ENCODE measurements at places on chromosomes 7 and 10.

- DNase-seq: no peak
These were observed 831.1 kb upstream of the C7orf33 start for GRCh38 chr7:147759327-147759943.

- no peak for DNase-seq
These were observed 173.6 kb upstream of the IMMP2L start for GRCh38 chr7:111735661-111736551.

DNA sequence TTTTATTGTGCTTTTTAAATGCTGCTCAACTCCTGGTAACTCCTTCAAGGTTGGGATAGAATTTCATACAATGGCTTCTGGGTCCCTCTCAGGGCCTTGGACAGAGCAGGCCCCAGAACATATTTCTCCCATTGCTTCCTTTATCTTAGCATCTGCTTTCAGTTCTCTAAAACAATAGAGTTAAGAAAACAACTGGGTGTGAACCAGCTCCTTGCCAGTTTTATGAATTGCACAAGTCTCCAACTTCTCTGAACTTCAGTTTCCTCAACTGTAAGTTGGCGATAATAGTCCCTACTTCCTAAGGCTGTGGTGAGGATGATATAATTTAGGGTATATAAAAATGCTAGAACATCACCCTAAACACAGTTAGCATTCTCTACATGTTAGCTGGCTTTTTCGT lies 77.0 kb upstream of the INHBA start:
- no peak for DNase-seq

GRCh38 chr7:99499371-99499720 lies 735 bp downstream of the ZNF394 start:
- DNase-seq: no peak

DNA sequence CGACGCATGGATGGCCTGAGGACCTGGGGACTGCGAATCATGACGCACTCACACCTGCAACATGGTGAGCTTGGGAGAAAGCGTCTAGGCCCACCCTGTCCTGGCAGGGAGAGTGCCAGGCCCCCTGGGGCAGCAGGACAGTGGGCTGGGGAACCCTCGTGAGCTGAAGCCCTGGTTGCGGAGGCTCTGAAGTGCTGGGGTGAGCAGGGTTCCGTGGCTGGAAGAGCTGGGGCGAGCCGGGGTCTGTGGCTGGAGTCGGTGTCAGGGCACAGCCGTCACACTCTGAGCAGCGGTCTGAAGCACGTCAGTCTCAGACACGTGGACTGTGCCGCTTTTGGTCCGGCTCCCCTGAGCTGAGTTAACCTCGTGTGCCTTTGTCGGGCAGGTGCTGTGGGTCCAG lies 4.7 kb downstream of the SUN1 start:
- no peak for DNase-seq

- DNase-seq: no peak
These were observed 727 bp downstream of the ATRNL1 start for GRCh38 chr10:115093776-115094408.

DNA sequence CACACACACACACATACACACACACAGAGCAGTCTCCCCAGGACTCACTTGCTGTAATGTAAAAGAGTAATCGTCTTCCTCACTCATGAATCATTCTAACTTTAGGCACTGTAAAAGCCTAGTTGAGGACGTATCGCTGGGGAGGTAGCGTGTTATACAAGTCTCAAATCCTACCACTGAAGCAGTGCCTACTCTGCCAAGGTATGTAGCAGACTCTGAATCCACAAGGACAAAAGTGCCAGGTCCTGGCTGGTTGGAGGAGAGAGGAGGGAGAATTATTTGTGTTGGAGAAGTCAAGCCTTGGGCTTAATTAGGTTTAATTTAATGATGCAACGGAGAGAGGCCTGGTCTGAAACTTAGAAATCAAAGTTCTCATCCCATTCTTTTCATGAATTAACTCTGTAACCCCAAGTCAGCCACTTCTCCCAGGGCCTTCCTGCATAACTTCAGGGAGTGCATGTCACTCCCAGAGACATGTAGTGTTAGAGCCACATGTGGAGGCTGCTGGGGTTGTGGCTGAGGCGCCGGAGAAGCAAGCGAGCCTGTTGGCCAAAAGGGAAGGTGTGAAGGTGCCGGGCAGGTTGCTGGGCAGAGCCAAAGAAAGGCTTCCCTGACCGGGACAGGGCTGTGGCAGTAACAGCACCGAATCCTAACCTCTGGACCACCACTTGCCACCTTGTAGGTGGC lies 36.7 kb downstream of the NKX2-3 start:
- DNase-seq: no peak

DNA sequence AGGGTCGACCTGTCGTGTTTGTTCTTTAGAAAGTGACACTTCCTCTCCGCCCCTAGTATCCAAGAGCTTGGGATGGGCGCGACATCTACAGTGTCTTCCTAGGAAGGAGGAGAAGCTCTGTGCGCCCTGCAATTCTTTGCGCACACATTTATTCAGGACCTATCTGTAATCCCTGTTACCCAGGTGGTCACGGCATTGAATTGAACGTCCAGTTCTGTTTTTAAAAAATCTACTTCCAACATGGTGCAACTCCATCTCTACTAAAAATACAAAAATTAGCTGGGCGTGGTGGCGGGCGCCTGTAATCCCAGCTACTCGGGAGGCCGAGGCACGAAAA lies 606 bp upstream of the LAMB1 start:
- DNase-seq: no peak

- DNase-seq: no peak
These were observed 30.2 kb downstream of the NPTX2 start for GRCh38 chr7:98647326-98647725.

- DNase-seq: no peak
These were observed 12.3 kb upstream of the ACSM6 start for GRCh38 chr10:95181726-95182125.

GRCh38 chr10:78212786-78213175 lies 179.1 kb downstream of the RPS24 start:
- DNase-seq: no peak

GRCh38 chr7:139548302-139549028 lies 25.0 kb downstream of the CLEC2L start:
- DNase-seq: no peak

- DNase-seq: no peak
These were observed 155.4 kb upstream of the CACNA2D1 start for GRCh38 chr7:82598958-82599357.

- DNase-seq: no peak
These were observed 149.5 kb upstream of the PHF14 start for GRCh38 chr7:10824154-10824553.

DNA sequence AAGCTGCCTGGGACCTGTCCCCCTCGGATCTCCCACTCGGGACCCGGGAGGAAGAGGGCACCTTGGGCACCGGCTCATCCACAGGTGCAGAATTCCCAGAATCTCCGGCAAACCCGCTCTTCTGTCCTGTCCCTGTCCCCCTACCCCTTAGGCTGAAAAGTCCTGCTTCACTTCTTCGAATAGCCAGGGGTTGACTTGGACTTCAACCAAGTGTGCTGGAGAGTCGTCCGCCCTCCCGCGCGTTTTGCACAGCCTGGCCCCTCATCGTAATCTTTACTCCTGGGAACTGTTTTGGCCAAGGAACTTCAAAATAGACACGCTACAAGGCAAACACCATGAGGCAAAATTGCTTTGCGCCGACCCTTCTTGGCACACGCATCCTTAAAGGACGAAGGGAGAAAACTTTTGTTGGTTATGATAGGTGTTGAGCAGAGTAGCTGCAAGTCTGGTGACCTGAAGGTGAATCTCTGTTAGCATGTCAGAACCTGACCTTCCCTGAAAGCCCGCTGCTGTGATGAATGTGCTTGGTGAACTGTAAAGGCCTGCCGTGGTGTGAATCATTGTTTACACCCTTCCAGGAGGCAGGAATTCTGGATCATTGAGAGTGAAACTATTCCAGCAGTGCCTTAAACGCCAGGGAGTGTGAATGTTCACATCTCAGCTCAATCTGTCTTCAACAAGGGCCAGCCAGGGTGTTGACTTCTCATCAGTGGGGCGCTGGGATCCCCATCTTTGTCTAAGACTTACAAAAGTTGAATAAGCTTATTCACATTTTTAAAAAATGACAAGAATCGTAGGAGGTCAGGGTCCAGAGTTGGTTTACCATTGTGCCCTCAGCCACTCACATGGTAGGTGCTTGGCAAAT lies 589 bp upstream of the RAPGEF5 start:
- no peak for DNase-seq

DNA sequence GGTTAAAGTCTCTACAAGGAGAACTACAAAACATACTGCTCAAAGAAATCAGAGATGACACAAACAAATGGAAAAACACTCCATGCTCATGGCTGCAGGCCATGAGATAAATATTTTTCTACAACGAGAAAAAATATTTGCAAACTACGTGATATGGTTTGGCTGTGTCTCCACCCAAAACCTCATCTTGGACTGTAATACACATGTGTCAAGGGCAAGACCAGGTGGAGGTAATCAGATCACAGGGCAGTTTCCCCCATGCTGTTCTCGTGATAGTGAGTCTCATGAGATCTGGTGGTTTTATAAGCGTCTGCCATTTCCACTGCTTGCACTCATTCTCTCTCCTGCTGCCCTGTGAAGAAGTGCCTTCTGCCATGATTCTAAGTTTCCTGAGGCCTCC lies 57.8 kb downstream of the COA1 start:
- no peak for DNase-seq

DNA sequence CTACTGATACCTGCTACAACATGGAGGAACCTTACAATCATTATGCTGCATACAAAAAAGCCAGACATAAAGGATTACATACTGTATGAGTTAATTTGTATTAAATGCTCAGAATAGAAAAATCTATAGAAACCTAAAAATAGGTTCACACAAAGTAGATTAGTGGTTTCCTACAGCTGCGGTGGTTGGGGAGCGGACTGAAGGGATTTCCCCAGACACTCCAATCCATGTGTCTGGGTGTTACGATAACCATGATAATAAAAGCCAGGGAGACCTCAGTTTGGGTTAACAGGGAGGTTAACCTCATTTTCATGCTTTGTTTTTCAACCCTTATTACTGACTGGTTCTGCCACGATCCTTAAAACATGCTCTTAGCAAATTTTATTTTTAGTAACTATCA lies 355.9 kb downstream of the KCNMA1 start:
- DNase-seq: no peak

GRCh38 chr7:91310830-91311460 lies 46.7 kb downstream of the FZD1 start:
- no peak for DNase-seq

DNA sequence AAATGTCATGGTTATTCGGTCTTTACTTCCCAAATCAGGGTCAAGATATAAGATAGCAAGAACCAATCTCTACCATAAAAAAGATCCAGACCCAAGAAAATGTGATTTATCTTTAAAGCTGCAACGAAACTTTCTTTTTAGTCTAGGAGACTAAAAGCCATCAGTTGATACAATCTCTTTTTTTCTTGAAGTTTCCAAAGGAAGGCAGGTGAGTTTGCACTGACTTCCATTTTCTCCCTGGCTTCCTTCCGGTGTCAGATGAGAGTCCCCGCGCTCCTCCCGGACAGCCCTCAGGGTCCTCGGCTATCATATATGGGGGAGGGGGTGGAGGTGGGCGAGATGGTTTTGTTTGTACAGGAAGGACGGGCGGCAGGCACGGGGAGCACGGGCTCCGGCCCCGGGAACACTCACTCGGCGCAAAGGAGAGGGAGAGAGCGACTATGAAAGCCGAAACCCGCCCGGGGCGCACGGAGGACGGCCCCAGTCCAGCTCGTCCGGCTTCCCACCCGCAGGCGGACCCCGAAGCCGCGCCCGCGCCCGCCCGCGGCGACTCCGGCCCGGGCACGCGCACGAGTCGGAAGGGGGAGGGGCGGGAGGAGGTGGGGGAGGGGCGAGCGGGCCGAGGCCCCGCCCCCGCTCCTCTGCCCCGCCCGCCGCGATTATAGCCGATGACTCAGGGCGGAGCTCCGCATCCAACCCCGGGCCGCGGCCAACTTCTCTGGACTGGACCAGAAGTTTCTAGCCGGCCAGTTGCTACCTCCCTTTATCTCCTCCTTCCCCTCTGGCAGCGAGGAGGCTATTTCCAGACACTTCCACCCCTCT lies at the start of gene BAG3:
Gene BAG3, plus strand, starts transcription at position 689 of the 822 bp plus-strand sequence. CDS start 296 bp downstream, outside the sequence.
- peak; percentile 67 for DNase-seq

GRCh38 chr10:124522131-124522932 lies 60.7 kb downstream of the LHPP start:
- DNase-seq: no peak

DNA sequence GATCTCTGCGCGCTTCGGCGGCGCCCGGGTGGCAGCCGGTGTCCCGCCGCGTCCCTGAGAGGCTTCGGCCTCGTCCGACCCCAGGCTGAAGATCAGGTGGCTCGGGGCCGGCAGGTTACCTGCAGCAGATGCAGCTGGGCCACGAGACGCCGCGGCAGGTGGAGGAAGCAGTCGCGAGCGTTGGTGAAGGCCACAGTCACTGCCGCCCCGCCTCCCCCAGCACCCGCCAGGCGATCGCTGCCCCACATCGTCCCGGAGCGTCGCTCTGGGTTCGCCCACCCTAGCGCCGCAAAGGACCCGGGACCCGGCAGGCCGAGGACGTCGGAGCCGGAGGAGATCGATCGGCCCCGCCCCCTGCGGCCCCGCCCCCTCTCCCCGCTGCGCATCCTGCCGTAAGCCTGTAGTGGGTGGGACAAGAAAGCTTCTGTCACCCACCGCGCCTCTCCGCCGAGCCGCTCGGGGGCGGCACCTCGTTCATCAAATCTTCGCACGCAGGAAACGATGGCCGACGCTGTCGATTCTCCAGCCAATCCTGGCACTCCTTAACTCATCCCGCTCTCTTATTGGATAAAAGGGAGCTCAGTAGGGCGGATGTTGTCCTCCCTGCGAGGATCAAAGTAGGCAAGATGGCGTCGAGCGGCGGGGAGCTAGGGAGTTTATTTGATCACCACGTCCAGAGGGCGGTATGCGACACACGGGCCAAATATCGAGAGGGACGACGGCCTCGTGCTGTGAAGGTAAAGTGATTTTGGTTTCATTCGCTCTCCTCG lies at the start of the genes PEX1 and RBM48:
Gene PEX1, minus strand, starts transcription at position 333 of the 770 bp plus-strand sequence. Its CDS starts 85 bp downstream, at position 248.
Gene RBM48, plus strand, starts transcription at position 608 of the 770 bp plus-strand sequence. Its CDS starts 19 bp downstream, at position 627.
- DNase-seq: peak; percentile 82

DNA sequence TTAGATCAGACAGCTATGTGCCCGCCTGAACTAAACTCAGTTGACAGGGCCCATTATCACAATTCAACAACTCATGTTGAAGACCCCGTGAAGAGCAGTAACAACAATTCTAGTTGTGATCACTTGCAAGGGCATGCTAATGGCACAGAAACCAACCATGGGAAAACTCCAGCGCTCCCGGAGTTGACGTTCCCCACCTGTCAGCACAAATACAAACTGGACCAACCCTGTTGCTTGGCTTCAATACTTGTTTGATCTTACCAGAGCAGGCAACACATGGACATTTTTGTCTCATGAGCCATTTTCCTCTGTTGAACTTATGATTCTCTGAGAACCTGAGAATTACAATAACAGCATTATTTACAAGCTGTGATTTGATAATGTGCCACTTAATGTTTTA lies 119.0 kb upstream of the LANCL2 start:
- no peak for DNase-seq
